ENCODE measurements at places on chromosomes 4 and X.
A peak's percentile ranks its signal among the peaks of the same experiment; 100 is the strongest.

DNA sequence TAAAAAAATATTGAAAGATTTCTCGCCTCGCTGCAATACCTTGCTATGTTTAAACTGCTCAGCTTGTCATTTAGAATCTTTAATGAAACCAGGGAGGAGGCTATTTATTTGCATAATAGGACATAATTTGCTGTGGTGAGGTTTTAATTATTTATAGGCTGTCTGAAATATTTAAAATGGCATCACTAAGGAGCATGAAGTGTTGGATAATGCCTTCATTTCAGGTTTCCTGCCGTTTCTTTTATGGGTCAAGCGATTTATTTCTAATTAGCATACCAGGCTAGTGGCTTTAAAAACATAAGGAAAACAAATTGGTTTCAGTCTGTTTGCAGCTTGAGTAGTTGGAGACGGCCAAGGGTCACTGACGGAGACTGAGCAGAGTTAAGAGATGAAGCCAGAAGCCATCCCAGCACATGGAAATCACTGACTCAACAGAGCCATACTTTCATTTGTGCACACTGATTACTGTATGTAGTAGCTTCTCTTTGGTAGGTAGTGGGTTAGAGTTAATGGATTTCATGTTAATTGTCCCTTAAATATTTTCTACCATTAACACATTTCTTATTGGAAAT, 1962.4 kb upstream of the TENM3 start:
- no peak for DNase-seq

DNA sequence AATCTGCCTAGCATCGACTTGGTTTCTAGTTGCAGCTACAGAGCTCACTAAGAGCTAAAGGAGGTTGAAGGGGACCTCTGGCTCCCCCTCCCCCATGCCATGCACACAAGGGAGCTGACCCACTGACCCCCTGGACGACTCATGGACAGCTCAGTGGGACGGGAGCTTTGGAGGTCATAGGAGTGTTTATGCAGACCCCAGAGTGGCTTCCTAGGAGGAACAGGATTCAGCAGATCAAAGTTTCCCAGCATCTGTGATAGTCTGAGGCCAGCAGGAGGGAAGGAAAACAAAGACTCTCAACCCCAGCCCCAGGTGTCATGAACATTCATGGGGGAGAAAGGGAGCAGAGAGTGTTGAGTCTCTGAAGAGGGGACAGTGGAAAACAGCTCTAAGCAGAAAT, 104.4 kb downstream of the ARSF start:
- no peak for DNase-seq

DNA sequence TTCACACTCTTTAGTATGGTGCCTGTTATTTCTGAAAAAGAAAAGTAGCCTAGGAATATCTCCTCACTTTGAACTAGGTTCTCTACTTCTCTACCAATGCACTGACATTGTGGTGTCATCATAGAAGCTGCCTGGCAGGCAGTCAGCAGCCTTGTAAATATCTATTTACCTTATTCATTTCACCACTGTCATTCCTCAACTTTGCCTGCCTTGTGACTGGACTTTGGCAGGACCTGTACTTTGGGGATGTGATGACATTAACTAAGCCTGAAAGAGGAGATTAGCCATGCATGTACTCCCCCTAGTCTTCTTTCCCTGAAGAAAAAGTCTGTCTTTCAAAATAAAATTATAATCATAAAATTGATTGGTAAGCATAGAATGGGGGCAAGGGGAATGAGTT, 207.2 kb downstream of the ARAP2 start:
- no peak for DNase-seq

DNA sequence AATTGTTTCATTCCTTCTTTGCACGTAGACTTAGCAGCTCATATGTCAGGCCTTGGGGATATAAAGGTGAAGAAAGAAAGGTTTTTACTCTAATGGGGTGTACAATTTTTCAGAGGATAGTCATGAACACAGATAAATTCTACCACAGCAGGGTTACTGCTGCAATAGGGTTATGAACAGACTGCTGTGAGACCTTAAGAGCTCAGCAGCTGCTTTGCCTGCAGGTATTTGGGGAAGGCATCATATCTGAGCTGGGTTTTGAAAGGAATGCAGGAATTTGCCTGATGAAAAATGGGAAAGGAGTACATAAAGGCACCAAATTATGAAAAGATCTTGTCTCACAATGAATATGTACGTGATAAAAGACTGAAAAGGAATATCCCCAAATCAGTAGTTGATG, 128.9 kb downstream of the CEP135 start:
- DNase-seq: no peak

DNA sequence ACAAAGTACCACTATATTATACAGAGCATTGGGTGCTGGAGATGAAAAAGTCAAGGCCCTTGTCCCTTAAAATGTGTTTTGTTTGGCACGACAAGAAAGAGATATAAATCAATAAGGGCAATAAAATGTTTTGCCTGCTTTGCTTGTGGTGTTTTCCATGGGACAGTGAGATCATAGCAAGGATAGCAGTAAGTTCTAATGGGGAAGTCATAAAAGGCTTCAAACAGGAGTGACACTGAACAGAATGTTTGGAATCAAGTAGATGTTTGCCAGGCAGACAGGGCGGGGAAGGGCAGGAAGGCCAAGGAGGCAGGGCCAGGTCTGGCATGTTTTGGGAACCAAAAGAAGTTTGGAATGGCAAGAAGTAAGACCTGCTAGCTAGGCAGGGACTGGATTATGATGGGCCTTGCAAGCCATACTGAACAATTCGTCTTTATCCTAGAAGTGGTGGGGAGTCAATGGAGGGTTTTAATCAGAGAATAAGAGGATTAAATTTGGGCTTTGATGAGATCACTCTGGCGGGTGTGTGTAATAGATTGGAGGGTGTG, 16.4 kb downstream of the FGF2 start:
- no peak for DNase-seq

- no peak for DNase-seq
Measured at GRCh38 chrX:100687546-100687945, 43.5 kb downstream of the SRPX2 start.

- DNase-seq: no peak
Measured at GRCh38 chrX:118718737-118719136, 8.7 kb upstream of the IL13RA1 start.

GRCh38 chrX:124203311-124203710, 129.1 kb upstream of the TEX13D start:
- DNase-seq: no peak

DNA sequence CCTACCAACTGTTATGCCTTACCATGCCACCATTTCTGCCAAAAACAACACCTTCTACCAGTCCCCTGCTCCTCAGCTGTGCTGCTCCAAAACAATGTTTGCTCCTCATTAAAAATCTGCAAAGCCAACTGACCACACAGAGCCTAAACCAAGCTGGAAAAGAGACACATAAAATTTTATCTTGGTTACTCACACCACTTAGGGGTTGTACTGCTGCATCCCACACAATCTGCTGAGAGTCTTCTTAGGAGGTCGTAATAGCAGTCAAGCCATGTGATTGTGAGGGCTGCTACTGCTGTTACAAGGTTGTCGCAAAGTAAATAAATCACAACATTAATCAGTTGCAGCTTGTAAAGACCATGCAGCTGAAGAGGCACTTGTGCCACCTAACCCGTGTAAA, 607.4 kb upstream of the FAM241A start:
- DNase-seq: no peak

DNA sequence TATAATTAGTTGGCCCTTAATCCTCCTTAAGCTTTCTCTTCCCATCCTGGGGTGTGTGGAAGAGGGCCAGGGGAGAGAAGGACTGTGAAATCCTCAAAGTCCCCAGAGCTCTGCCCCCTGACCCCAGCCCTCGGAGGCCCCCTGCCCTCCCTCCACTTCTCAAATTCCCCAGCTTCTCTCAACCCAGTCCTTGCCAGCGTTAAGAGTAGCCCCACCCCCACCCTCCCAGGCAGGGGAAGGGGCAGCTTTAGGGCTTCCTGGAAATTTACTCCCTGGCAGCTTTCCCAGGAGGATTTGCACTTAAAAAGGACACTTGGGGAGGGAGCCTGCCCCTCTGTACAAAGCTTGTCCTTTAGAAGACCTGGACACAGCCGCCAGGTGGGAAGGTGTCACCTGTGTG, 11.8 kb upstream of the CD40LG start:
- no peak for DNase-seq

GRCh38 chr4:95547715-95548471, 880 bp downstream of the UNC5C start:
- DNase-seq: no peak

DNA sequence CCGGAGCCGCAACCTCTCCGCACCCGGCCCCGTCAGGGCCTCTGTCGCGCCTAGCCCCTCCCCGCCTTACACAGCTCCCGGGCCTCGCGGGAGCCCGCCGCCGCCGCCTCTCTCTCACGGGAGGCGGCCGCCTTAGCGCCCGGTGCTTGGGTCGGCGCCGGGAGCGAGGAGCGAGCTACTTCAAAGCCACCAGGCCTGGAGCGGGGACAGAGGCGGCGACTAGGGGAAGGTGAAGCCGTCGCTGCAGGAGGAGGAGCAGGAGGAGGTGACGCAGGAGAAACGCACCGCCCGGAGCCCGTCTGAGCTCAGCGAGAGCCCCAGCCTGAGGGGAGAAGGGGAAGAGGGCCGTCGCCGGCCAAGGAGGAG, 250 bp downstream of the USP9X start:
- peak; percentile 66 for DNase-seq

DNA sequence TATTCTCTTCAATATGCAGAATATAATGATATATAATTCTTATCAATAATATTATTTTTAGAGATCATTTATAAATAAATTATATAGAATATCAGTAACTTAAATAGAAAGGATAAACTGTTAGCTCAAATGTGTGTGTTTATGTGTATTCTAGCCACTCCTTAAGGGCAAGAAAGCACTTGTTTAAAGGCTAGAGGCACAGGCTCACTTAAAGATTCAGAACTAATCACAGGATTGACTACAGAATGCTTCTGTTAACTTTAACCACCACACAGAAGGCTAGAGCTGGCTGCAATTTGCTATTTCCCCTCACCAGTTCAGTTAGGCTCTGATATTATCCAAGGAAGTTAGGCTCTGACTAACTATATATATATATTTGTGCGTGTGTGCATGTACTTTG, 69.6 kb downstream of the TBCK start:
- DNase-seq: no peak

DNA sequence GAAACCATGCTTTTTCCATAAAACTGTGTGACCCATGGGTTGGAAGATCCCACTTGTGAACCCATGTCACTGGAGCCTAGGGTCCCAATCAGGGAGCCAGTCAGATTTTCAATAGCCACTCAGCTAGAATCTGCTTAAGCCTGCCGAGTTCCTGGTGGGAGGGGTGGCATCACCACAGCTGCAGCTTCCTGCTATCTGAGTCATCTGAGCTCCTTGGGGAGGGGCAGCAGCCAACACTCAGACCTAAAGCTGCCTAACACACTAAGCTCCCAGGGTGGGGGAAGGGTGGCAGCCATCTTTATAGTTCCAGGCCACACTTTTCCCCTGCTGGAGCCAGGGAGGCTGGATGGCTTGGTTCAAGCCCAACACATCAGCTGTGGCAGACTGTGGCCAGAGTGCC, 350.1 kb downstream of the C4orf33 start:
- no peak for DNase-seq

GRCh38 chr4:15996773-15997172, 33.8 kb upstream of the FGFBP2 start:
- no peak for DNase-seq

DNA sequence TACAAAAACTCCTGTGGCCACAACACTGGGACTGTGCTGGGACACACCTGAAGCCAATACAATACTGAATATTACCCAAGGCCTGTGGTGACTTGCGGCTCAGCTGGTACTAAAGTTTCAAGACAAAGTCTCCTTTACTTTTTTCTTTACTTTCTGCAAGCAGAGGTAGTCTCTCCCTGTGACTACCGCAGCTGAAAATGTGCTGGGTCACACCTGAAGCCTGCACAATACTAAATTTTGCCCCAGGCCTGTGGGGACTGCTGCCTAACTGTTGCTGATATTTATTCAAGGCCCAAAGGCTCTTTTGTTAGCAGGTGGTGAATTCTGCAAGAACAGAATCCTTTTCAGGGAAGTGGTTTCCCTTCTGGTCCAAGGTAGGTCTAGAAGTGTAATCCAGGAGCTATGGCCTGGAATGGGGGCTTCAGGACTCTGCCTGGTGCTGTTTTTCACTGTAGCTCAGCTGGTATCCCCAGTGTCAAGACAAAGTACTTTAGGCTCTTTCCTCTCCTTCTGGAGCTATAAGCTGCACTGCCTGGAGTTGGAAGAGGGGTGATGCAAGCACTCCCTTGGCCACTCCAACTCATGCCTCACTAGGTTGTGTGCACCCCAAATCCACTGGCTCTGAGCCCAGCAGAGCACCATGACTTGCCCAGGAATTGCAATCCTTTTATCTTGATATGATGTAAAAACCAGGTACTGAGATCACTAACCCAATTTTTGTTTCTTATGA, 489.4 kb downstream of the TECRL start:
- no peak for DNase-seq

- no peak for DNase-seq
Measured at GRCh38 chr4:159341522-159341921, 238.6 kb downstream of the RAPGEF2 start.

All from CD4-positive, alpha-beta T cell treated with Interleukin-6 at 100 ng/mL for 8 hours (primary cell).